ENCODE measurements at places on chromosomes 6 and 20. TPM values are rescaled to one million over a fixed set of nuclear protein-coding genes. Genes with fewer than 3 reads are reported as not detected.
A peak's percentile ranks its signal among the peaks of the same experiment; 100 is the strongest.

Gene CTAGE9
- total RNA-seq, result not detected

DNA sequence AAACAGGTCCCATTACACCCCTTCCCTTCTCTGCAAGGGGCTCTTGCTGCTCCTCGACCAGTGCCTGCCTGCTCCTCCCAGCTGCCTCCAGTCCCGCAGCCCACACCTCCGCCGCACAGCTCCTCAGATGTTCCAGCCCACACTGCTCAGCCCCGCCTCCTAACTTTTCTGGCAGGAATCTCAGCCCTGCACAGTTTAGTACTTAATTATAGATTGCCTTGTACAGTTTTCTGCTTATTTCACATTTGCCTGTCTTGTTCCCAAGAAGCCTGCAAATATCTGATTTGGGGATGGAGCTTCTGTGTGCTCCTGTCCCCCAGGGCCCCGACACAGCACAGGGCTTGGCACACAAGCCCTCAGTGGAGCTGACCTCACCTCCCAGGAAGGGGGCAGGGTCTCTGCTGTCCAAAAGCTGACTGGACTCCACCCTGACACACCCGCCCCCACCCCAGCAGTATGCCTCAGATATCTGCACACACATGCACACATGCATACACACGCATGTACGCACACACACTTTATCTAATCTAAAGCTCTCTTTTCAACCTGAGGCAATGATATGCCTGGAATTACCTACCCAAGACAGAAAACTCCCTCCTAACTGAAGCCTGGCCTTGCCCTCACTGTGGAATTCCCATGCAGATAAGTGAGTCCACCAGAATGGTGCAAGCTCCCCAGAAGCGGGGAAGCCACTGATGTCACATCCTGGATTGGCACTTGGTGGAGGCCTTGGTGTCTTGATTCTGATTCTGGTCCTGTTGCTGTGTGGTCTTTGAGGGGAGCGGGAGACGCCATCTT is 1.2 kb upstream of the PNPLA1 start:
- no peak for DNase-seq

DNA sequence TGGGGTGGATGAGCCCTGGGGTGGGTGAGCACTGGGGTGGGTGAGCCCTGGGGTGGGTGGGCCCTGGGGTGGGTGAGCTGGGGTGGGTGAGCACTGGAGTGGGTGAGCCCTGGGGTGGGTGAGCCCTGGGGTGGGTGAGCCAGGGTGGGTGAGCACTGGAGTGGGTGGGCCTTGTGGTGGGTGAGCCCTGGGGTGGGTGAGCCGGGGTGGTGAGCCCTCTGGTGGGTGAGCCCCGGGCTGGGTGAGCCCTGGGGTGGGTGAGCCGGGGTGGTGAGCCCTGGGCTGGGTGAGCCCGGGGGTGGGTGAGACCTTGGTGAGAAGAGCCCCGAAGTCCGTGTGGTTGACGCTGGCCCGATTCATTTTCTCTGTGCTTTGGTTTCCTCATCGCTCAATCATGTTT is 18.6 kb downstream of the SMOC2 start:
- no peak for DNase-seq

- no peak for DNase-seq
These were observed 398.5 kb upstream of the SASH1 start for GRCh38 chr6:147944122-147944521.

DNA sequence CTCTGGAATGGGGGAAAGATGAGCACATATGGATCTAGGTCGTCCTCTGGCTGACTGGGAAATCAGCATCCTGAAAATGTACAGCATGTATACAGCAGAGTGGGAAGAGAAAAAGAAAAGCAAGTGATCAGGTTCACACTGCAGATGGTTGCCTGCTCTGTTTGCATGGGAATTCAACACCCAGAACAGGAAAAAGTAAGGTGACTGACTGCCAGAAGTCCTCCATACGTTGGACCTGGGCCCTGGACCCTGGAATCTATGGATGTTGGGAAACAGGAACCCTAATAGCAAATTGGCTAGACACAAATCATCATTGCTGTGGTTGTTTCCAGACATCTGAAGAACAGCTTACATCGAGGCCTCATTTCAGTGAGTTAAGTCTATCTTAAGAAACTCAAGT is 30.3 kb upstream of the TNFAIP3 start:
- DNase-seq, result no peak

Gene ARMH2
- total RNA-seq, result not detected

GRCh38 chr6:161128680-161129196 is 137.2 kb downstream of the MAP3K4 start:
- DNase-seq, result peak; percentile 62

Gene TRIM15
- total RNA-seq, result 1.6 TPM

GRCh38 chr6:138088326-138088762 is 18.9 kb downstream of the PERP start:
- no peak for DNase-seq

Gene C20orf204
- 3.1 TPM for total RNA-seq

Gene TAAR9
- not detected for total RNA-seq

DNA sequence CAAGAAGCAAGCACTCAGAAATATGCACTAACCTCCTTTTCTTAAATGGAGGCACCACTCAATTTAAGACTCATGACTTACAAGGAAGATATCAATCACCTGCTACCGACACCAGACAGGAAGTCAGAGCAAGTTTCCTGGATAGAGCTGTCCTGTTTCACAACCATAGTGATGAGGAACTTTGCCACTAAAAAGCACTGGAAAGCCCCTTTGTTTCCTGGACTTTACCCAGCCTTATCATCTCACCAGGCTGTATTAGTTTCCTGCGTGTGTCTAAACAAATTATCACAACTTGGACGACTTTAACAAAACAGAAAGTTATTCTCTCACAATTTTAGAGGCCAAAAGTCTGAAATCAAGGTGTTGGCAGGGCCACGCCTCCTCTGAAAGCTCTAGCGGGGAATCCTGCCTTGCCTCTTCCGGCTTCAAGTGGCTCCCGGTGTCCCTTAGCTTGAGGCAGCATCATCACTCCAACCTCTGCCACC is 253.8 kb upstream of the STXBP5 start:
- DNase-seq, result peak; percentile 31

GRCh38 chr6:150116200-150116800 is 26.5 kb upstream of the PPP1R14C start:
- no peak for DNase-seq

DNA sequence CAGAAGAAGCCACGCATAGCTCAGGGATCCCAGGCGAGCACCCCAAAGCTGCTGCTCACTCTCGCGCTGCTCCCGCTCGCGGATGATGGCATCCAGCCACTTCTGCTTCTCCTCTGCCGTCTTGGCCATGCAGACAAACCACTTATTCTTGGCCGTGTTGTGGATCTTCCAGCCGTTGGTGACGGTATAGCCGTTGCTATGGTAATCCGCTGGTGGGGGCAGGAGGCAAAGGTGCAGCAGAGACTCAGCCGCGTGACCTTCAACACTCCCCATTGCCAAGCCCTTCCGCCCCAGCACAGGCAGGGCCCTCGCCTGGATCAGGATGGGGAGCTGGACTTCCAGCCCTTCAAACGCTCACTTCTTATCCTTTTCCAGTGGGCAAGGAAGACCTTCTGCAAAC is 136.9 kb downstream of the PREX1 start:
- DNase-seq, result no peak

- no peak for DNase-seq
These were observed 100.9 kb upstream of the BHLHE23 start for GRCh38 chr20:63107449-63108200.

DNA sequence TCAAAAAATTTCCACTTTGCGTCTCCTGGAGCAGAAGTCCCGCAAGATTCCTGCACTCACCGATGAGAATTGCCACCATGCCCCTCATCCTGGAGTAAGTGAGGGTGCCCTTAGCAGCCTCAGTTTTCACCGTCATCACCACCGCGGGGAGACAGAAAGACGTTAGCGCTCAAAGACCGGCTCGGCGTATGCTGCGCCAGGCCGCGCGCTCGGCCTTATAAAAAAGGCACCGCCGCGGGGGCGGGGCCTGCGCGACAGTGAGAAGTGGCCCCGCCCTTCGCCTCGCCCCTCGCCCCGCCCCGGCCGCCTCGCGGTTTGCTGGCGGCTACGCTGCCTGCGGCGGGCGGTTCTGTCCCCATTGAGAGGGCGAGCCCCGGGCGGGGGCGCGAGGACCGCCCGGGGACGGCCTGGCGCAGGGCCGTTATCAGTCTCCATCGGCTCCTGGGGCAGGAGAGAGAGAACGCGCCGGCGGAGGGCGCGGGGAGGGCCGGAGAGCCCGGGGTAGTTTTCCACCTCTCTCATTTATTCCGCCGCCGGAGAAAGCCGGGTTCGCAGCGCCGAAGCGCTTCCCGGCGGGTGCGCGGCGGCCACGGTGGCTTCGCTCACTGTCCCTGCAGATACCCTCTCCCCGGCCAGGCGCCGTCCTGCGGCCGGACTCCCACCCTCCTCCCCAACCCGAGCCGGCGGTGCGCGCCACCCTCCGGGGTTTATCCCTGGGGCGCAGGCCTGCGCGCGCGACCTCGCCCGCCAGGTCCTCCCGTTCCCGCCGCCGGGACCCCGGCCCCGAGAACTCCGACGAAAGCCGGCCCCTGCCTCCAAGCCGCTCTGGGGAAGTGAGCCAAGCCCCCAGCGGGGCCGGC is 122.5 kb upstream of the SLC2A12 start:
- peak; percentile 94 for DNase-seq

Gene NFS1
- 36.9 TPM for total RNA-seq

GRCh38 chr20:57330998-57331397 is 1.4 kb downstream of the SPO11 start:
- DNase-seq, result no peak

DNA sequence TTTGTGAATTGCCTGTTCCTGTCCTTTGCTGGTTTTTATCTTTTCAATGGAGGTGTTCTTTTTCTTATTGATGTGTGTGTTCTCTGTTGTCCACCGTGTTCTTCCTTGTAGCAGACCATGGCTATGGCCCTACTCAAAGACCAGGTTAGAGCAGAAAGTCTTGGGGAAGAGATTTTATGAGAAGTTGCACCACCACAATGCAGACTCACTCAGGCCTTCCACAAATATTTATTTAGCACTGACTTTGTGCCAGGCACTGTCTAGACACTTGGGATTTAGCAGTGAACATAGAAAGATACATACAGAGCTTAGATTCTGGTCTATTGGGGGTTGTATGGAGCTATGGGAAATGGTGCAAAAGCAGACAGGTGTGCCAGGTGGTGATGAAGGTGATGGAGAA is 98.8 kb downstream of the DTD1 start:
- DNase-seq, result no peak

DNA sequence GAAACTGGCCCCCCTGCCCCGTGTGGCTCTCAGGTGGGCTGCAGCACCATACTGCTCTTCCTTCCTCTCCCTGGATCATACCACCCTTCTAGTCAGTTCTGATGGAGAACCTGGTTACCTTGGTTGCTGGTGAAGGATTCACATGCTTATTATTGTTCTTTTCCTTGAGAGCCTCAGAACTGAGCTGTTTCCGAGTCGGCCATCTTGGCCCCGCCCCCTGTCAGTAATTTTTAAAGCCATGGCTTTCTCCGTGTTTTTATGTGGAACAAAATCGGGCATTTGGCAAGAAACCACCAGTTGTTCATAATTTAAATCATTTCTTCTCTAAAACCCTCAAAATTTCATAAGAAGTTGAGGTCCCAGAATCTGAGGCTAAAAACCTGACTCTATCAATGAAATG is 493.8 kb downstream of the NKAIN2 start:
- no peak for DNase-seq

- DNase-seq, result peak; percentile 67
These were observed 214.9 kb downstream of the LY86 start for GRCh38 chr6:6803180-6803977.

Gene TNFRSF21
- total RNA-seq, result 0.97 TPM

Gene FOXF2
- total RNA-seq, result not detected

Gene SLC22A2
- total RNA-seq, result not detected

GRCh38 chr6:75619230-75619899 is 17.7 kb downstream of the SENP6 start:
- DNase-seq, result no peak

Gene WASF1
- 1.9 TPM for total RNA-seq

GRCh38 chr20:38504368-38505090 is 31.9 kb downstream of the RALGAPB start:
- no peak for DNase-seq

GRCh38 chr6:14510038-14510437 is 392.5 kb downstream of the CD83 start:
- DNase-seq, result no peak

DNA sequence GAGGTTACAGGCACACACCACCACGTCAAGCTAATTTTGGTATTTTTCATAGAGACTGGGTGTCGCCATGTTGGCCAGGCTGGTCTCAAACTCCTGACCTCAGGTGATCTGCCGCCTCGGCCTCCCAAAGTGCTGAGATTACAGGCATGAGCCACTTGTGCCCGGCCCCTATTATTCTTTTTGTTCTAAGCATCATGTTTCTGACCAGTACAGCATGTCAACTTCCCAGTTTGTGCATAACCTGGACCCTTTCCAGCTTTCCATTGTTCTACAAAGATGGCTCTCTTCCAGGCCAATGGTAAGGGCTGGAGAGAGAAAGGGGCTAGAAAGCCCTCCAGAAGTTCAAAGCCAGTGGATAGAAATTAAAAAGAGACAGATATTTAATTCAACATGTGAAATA is 91.3 kb upstream of the TNFAIP3 start:
- DNase-seq, result no peak

DNA sequence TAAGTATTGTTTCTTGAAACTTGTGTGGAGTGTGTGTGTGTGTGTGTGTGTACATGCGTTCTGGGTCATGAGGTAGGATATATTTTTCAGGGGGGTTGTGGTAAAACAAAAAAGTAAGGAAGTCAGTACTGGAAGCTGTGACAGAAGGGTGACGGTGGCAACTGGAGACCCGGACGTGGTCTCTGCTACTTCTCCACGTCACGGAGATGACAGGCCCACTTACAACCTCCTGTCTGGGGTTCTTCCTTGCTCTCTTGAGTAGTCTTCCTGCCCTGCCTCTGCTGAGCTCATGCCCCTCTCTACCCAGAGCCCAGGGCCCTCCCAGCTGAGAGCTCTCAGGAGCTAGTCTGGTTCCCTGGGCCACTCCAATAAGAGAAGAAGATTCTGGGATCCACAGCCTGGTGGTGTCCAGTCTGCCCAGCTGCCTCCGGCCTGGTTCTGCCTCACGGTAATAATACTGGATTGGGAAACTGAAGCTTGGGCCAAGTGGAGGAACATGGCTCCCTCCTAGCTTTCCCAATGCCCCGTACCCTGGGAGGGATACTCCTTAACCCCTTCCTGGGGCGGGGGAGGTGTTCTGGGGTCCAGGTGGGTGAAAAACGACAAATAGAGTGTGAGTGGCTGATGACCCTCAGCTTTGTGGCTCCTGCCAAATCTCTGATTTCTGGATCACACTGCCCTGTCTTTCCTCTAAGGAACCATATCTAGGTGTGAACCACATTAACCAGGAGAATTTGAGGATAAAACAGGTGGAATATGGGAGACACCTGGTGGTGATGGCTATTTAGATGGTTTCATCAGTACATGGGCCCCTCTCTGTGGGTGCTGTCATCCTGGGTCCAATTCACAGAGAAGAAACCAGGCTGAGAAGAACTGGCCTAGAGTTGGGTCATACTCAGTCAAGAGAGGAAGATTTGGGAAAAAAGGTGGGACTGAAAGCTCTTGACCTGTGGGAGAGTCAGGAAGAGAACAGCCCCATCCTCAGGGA is 27.2 kb downstream of the VEGFA start:
- DNase-seq, result no peak

Gene SEL1L2
- not detected for total RNA-seq

- DNase-seq, result no peak
These were observed 19.4 kb upstream of the REPS1 start for GRCh38 chr6:139007428-139007827.

- DNase-seq, result no peak
These were observed 268.4 kb downstream of the ADGRG6 start for GRCh38 chr6:142570221-142570671.

Measured in activated CD4-positive, alpha-beta memory T cell treated with anti-CD3 and anti-CD28 coated beads for 36 hours (primary cell).